Epithelial cell of alveolus of lung (primary cell): ENCODE measurements at places on chromosomes 5 and 9. TPM values are rescaled to one million over a fixed set of nuclear protein-coding genes. Genes with fewer than 3 reads are reported as not detected.

The CDK5RAP2 gene
- total RNA-seq, result 31.8 and 34.7 TPM in 2 replicates

The ANKRD34B gene
- 0.13 TPM in 1 of 2 replicates, not detected in the other for total RNA-seq

The JAKMIP2 gene
- 3.0 and 7.1 TPM in 2 replicates for total RNA-seq

The NUTM2G gene
- not detected in 2 replicates for total RNA-seq

The ZDHHC11 gene
- total RNA-seq, result 1.3 TPM in 1 of 2 replicates, not detected in the other

The TXNDC8 gene
- total RNA-seq, result not detected in 2 replicates

The OR1Q1 gene
- not detected in 2 replicates for total RNA-seq

The PHYHD1 gene
- total RNA-seq, result 11.9 and 16.9 TPM in 2 replicates

The ARL14EPL gene
- total RNA-seq, result 0.24 TPM in 1 of 2 replicates, not detected in the other

The PCDHB14 gene
- total RNA-seq, result 1.4 TPM in 1 of 2 replicates, not detected in the other

The TCF7 gene
- total RNA-seq, result 0.32 and 3.2 TPM in 2 replicates

The C9orf50 gene
- total RNA-seq, result 0.13 TPM in 1 of 2 replicates, not detected in the other

The DAPK1 gene
- total RNA-seq, result 1.6 and 8.3 TPM in 2 replicates

The SHOC1 gene
- not detected in 2 replicates for total RNA-seq
